ENCODE measurements at places on chromosomes 4 and X.

- no peak for DNase-seq
Measured at GRCh38 chr4:90960433-90960832, 833.2 kb downstream of the CCSER1 start.

DNA sequence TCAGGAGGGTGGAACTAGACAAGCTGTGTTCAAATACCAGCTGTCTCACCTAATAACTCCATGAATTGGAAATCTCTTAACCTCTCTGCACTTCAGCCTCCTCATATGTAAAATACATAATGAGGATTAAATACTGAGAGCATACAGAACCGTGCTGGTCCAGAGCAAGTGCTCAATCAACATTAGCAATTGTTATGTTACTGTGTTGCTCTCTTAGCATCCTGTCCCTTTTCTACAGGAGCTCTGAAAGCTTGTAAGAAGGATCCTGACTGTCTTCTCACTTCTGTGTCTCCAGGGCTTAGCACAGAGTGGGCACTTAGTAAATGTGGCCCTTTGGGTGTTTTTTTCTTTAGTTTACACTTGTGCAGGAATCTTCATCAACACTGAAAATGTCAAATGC, 1456.1 kb upstream of the IGFBP7 start:
- DNase-seq: no peak

- DNase-seq: no peak
Measured at GRCh38 chrX:71536285-71536684, 3.4 kb downstream of the OGT start.

- DNase-seq: no peak
Measured at GRCh38 chr4:80423553-80424224, 88.2 kb downstream of the CFAP299 start.

- no peak for DNase-seq
Measured at GRCh38 chr4:38377195-38377594, 286.8 kb upstream of the KLF3 start.

DNA sequence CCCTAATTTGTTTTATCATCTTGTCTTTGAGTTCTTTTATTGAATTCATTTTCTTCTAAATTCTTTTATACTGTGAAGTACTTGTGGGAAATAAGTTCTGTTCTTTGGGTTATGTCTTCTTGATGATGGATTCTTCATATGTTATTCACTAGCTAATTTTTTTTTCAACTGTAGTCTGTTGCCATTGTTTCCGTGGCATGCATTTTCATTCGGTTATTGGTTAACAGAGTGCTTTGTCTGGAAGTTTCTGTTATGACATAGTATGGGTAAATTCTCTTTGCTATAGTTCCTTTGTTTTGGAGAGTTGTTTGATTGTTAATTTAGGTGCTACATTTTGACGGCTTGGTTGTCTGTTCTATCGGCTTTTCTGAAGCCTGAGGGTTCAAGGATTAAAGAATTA, 184.9 kb upstream of the AADAT start:
- no peak for DNase-seq

- DNase-seq: no peak
Measured at GRCh38 chrX:10282490-10282889, 125.7 kb downstream of the CLCN4 start.

All from hematopoietic multipotent progenitor cell treated with erythropoietin and hydrocortisone succinate and interleukin-3 and kit ligand, for 8 days (in vitro differentiated cells).